ENCODE measurements at places on chromosomes 1 and 21.

GRCh38 chr1:163999131-163999530 lies 559.9 kb upstream of the PBX1 start:
- DNase-seq: no peak

- DNase-seq: no peak
Observed at GRCh38 chr21:33942426-33942825, 26.8 kb upstream of the ATP5PO start.

GRCh38 chr21:35932232-35932911 lies 128.0 kb downstream of the SETD4 start:
- peak; percentile 22 for DNase-seq

DNA sequence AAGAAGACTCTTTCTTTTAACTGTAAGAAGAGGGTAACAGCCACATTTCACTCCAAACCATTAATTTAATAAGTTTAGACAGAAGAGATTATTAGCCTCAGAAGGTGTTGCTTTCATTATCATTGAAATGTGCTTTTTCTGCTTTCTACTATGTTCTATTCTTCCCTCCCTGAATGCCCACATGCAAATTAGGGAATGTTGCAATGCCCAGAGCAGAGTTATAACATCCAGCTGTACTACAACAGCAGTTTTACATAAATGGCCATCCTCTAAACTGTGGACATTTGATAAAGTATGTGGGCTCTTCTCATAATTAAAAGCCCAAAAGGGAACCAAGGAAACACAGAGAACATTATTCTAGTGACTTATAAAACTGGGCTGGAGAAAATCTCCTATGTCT lies 82.2 kb upstream of the SOD1 start:
- DNase-seq: no peak

GRCh38 chr1:36132029-36132428 lies 7.0 kb upstream of the COL8A2 start:
- no peak for DNase-seq

DNA sequence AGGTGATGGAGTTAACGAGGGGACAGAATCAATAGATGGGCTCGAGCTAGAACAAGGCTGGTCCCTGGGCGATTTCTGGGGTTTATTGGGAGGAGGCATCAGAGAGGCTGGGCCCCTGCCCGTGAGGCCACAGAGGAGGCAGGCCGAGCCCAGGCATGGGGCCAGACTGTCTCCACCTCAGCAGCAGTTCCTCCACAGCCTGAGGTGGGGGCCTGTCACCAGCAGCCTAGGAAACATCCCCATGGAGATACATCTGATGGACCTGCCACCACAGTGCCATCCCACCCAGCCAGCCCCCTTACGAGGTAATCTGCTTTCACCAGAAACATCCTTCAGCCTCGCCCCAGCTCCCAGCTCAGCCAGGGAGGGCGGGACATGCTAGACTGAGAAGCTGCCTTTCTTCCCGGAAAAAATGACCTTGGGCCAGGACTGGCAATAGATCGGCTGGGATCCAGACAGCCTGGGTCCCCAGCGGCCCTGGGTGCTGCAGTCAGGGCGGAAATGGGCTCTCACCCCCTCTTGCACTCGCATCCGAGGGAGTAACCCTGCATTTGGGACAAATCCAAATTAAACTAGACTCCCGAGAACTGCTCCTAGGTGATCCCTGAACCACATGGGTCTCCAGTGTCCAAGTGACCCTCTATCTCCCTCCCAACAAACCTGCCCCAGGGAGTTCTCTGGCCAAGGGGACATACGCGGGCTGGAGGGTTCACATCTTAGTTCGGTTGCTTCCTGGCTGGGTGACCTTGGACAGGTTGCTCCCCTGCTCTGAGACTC lies 10.0 kb upstream of the EPHA8 start:
- DNase-seq: no peak

- peak; percentile 51 for DNase-seq
Observed at GRCh38 chr1:110210604-110211495, 736 bp downstream of the KCNC4 start.

DNA sequence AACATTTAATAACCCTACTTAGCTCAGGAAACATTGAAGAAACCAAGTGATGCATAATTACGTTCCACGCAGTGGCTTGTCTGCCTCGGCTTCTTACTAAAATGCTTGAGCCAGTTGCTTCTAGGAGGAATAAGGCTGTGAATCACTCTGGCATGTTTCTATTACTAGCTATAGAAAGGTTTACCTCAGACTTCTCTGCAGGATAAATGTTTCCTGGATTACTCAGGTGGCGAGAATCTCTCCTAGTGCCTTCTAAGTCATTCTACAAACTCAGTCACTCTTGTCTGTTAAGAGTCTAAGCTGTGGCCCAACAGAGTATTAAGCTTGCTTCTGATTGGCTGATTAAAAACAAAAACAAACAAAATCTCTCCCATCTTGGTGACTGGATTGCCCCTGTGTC lies 92.0 kb upstream of the RALGPS2 start:
- DNase-seq: no peak

DNA sequence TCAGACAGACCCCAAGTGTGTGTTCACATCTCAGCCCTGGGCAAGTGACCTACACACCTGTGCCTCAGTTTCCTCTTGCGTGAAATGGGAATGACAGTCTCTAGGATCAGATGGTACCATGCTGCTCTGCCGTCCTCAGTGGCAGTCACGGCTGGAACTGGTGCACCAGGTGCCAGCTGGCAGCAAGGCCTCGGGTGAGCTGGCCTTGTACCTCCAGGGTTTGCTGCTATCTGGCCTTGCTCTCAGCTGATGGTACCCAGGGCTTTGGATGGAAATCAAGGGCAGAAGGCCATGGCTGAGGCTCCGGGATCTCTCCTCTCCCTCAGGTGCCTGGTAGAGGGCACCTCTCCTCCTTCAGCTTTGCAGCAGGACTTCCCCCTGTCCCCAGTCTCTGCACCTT lies 21.3 kb downstream of the TMEM201 start:
- DNase-seq: no peak

- no peak for DNase-seq
Observed at GRCh38 chr21:36700971-36701755, 2.2 kb downstream of the SIM2 start.

- no peak for DNase-seq
Observed at GRCh38 chr21:44711327-44712202, at the start of gene TSPEAR. TSPEAR (minus strand) TSS chr21:44711572; CDS start chr21:44711514, 58 bp downstream.

GRCh38 chr1:24416666-24417391 lies 1.2 kb downstream of the NIPAL3 start:
- peak; percentile 62 for DNase-seq

DNA sequence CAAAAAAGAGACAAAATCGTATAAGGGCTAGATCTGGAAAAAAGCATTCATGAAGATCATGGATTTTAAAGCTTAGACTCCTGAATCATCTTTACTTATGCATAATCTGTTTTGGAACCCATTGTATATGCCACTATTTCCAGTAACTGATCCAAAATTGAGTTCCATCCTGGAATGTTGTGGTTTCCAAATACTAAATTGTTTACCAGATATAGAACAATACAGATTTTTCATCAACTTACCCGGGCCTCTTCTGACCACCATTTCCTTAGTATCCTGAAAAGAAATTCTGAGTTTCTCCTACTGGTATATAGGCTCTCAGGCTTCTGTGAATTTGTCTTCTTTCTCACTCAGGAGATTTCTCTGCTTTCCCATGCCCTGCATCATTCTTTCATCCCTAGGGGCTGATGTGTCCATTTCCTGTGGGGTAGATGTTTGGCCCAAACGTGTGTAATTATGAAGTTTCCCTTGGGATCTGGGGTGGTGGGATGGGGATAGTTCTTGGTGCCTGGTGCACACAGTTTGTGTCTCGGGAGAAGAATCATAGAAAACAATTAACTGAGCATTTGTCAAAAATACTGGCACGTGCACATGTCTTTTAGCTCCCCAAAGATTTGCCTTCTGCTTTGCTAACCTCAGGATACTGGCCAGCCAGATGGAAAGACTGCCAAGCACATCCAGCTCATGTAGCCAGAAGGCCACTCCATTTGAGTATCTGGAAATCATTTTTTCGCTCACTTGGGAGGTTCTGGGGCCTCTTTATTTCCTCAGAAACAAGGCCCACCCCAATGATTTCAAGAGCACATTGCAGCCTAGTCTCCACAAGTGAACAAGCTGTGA lies 127.8 kb downstream of the NTMT2 start:
- DNase-seq: no peak

DNA sequence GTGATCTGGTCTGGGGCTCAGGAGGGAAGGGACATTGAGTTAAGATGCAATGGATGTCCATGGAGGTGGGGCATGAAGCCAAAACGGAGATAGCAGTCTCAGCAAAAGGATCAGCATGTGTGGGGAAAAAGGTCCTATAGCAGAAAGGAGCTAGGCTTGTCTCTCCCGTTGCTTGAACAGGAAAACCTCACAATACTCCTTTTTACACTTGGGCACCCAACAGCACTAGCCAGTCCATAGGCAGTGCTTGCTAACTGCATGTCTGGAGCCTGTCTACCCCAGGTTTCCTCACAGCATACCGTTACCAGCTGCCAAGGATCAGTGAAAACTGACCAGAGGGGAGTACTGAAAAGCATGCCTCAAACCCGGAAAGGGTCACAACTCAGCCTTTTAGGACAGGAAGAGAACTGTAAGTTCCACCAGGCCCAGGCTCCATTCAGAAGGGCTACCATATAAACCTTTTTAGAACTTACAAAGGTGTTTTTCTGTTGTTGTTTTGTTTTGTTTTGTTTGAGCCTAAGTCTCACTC lies 78.6 kb downstream of the JAK1 start:
- no peak for DNase-seq

- no peak for DNase-seq
Observed at GRCh38 chr1:215584389-215584788, 17.3 kb downstream of the KCTD3 start.

- DNase-seq: no peak
Observed at GRCh38 chr1:170664828-170665612, 1.1 kb downstream of the PRRX1 start.

GRCh38 chr1:1777950-1778662 lies at the start of gene NADK:
NADK (minus strand) TSS chr1:1778470; CDS start chr1:1765406, 13,064 bp downstream.
- peak; percentile 72 for DNase-seq

- no peak for DNase-seq
Observed at GRCh38 chr1:235004840-235005391, 123.7 kb downstream of the TOMM20 start.

- peak; percentile 54 for DNase-seq
Observed at GRCh38 chr1:94805912-94806311, 14.2 kb upstream of the SLC44A3 start.

DNA sequence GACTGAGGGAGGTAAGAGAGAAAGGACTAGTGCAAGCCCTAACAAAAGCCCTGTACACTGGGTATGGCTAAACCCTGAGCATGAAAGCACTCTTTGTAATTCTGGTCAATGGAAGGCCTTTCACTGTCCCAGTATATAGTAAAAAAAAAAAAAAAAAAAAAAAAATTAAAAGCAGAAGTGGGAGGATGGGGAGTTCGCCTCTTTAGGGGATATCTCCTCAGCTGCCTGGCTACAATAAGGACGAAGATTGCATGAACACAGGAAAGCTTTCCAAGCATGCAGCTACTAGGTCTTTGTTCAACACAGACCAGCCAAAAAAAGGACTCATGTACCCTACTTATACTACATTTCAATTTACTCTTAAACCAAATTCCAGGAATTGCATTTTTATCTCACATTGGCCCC lies 59.1 kb downstream of the EIF4G3 start:
- DNase-seq: no peak

- no peak for DNase-seq
Observed at GRCh38 chr1:4307468-4307845, 347.0 kb upstream of the AJAP1 start.

- DNase-seq: no peak
Observed at GRCh38 chr1:119966020-119966419, 69.7 kb upstream of the ADAM30 start.

- no peak for DNase-seq
Observed at GRCh38 chr1:231155808-231156207, 6.0 kb upstream of the TRIM67 start.

- DNase-seq: no peak
Observed at GRCh38 chr1:68433395-68433794, 16.4 kb downstream of the RPE65 start.

- no peak for DNase-seq
Observed at GRCh38 chr1:47189844-47190508, at the start of gene PDZK1IP1. PDZK1IP1 (minus strand) TSS chr1:47190036; CDS start chr1:47189932, 104 bp downstream.

DNA sequence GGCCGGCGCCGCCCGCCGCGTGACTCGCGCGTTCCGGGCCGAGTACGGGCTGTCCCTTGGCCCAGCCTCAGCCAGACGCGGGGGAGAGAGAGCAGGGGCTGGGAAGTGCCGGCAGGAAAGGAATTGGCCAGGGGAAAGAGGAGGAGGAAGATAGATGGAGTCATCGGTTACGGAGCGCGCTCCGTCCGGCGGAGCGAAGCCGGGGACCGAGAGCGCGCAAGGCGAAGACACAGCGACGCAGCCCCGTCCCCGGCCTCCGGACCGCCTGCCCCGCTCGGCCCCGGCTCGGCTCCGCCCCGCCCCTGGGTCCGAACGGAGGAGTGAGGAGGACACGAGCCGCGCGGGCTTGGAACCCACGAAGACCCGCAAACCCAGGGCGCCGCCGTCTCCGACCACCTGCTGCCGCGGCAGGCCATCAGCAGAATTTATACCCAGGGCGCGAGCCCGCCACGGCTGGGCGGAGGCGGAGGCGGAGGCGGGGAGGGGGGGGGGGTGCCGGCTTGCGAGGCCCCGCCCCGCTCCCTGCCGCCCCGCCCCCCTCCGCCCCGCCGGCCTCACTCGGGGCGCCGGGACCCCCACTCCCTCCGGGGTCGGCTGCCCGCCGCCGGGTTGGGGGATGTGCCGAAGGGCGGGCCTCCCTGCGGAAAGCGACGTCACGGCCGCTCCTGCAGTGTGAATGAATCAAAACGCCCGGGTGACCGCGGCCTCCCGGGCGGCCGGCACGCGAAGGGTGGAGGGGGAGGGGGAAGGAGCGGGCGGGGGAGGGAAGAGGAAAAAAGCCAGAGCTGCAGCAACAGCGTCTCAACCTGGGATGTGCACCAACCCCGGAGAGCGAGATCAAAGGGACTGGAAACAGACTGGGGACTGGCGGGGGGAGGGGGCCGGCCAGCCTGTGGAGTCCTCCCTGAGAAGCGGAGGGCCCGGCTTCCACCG lies at the start of gene LHX4:
Gene LHX4 (plus strand): TSS at position 782 of the 933 bp plus-strand sequence. CDS start 266 bp downstream, outside the sequence.
- no peak for DNase-seq

DNA sequence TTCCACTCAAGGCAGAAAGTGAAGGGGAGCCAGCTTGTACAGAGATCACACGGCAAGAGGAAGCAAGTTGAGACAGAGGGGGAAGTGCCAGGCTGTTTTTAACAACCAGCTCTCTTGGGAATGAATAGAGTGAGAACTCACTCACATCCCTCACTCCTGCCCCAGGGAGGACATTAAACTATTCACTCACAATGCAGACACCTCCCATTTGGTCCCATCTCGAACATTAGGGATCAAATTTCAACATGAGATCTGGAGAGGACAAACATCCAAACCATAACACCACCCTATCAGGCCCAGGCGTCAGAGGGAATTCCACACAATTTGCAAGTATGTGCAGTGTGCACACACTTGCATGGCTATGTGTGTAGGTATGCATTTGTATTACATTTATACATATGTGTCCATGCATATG lies 62.7 kb downstream of the DMAP1 start:
- DNase-seq: no peak

GRCh38 chr1:174736831-174737230 lies 262.9 kb upstream of the CACYBP start:
- no peak for DNase-seq

GRCh38 chr1:109620401-109620791 lies 759 bp downstream of the AMPD2 start:
- DNase-seq: no peak

Data from CD4-positive, alpha-beta T cell treated with Interleukin-2 at 100 ng/mL for 4 hours (primary cell).